Stimulated activated CD8-positive, alpha-beta memory T cell treated with anti-CD3 and anti-CD28 coated beads, Interleukin-2, amount 100 ng/mL, for 1 hour (primary cell): ENCODE measurements at places on chromosomes 12 and 14.

GRCh38 chr12:116528498-116528897 lies 30.7 kb upstream of the MAP1LC3B2 start:
- DNase-seq: no peak

DNA sequence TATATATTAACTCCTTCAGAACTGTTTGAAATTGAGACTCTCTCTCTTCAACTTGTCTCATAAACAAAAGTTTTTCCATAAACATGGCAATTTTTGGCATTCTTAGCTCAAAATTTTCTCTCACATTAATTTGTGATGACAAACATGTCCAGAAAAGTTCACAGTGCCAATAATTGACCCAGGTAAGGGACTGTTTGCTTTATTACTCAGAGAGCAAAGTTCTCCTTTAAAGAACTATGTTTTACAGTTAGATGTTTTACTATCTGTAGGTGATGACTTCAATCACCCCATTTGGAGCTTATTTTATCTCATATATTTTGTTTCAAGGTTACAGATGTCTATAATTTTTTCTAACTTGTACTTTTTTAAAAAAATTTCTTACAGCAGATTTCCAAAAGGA lies 855.6 kb downstream of the SLC16A7 start:
- DNase-seq: no peak

DNA sequence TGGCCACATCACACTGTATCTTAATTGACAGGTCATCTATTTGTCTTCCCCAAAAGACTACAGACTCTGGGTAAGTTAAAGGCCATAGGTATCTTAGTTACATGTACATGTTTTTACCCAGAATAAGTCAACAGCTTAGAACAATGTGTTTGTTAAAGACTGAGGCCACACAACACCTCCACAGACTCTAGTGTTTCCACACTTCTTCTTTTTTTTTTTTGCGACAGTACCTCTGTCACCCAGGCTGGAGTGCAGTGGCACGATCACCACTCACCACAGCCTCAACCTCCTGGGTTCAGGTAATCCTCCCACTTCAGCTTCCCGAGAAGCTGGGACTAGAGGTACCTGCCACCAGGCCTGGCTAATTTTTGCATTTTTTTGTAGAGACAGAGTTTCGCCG lies 1.3 kb downstream of the GPN3 start:
- no peak for DNase-seq

DNA sequence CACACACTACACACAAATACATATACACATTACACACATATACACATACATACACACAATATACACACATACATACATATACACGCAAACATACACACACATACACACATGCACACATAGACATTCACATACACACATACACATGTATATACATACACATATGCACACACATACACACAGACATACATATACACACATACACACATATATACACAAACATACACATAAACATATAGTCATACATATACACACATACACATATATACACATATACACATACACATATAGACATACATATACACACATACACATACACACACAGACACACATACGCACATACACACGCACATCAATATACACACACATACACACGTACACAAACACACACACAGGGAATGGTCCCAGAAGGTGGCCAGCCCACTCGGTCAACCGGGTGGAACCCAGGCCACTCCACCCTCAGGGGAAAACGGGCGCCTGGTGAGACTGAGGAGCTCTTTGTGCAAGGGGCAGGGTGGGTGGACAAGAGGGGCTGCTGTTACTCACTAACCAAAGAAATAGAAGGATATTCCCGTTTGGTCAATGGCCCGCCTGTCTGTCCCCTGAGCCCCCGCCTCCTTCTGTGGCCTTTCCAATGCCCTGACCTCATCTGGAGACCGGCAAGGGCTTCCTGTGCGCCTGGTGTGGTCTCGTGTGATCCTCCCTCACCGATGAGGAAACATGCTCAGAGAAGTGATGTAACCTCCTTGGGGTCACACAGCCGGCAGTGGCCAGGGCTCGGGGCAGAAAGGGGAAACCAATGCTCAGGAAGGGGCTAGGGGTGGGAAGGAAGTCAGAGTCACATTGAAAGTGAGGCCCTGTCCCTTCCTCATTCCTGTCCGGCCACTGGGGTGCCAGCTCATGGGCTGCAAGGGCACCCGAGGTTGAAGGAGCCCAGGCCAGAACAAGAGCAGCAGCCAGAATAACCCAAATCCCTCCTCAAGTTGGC lies 5.3 kb downstream of the TRPV4 start:
- no peak for DNase-seq

GRCh38 chr12:53602176-53602864 lies 23.9 kb downstream of the ATF7 start:
- no peak for DNase-seq

DNA sequence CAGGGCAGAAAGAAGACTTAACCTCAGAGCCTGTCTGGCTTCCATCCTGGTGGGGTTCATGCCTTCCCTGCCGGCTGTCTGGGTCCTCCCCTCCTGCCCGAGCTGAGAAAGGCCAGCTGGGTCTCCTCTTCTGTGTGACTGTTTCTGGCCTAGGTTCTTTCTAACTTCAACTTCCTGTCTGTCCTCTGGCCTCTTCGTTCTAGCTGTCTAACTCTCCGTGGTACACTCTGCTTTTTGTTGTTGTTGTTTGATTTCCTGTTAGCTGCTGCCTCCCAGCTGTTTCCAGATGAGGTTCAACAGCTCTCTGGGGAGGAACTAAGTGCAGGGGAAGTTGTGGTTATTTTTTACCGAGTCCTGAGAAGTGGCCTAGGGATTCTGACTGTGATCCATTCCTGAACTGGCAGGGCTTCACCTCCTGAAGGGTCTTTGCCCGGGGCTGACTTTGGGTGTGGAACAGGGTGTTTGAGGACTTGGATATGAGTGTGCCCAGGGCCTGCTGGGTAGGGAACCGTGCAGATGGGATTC lies 3.2 kb downstream of the MLXIP start:
- no peak for DNase-seq

DNA sequence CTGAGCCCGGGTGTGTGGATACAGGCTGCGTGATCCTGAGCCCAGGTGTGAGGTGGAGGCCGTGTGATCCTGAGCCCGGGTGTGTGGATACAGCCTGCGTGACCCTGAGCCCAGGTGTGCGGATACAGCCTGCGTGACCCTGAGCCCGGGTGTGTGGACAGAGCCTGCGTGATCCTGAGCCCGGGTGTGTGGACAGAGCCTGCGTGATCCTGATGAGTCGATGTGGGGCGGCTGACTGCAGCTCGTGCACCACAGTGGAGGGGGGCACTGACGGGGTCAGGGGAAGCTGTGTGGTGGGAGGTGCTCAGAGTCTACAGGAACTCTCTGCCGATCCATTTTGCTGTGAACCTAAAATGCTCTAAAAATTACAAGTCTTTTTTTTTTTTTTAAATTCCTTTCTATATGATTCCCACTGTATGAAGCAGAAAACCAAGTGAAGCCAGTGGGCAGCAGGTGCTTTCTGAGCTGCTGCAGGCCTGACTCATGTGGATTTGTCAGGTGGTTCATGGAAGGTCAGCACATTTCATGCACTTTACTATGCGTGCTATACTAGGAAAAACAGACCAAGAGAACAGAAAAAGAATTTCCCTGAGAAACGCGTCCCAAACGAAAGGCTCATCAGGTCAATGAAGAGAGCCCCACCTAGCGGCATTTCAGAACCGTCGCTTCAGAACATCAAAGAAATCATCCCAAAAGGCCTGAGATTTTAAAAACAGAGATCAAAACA lies 19.3 kb downstream of the BRF1 start:
- DNase-seq: no peak

GRCh38 chr12:95259368-95259767 lies 41.8 kb downstream of the VEZT start:
- no peak for DNase-seq

- DNase-seq: no peak
Observed at GRCh38 chr14:76053572-76054355, 68.2 kb downstream of the IFT43 start.

DNA sequence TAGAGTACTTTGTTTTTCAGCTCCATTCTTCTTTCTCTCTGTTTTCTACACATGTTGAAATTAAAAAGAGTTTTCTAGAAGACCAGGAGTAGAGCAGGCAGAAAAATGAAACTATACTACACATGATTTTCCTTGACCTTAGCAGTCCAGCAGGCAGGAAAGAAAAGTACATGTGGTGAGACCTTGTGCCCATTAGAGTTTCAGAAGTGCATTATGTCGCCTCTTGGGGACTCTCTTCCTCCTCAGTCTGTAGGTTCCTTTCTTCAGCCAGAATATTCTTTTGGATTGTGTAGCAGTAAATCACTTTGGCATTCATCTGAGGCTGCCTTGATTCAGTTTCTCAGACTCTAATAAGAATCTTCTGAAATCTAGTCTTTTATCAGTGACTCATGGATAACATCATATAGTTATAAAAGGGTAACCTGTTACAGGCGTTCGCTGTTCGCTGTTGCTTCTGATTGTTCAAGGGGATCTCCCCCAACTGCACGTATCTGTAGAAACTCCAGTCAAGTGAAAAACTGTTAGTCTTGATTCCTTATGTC lies 161.8 kb downstream of the ANO4 start:
- DNase-seq: no peak

- no peak for DNase-seq
Observed at GRCh38 chr14:36975834-36976233, 196.6 kb downstream of the SLC25A21 start.

DNA sequence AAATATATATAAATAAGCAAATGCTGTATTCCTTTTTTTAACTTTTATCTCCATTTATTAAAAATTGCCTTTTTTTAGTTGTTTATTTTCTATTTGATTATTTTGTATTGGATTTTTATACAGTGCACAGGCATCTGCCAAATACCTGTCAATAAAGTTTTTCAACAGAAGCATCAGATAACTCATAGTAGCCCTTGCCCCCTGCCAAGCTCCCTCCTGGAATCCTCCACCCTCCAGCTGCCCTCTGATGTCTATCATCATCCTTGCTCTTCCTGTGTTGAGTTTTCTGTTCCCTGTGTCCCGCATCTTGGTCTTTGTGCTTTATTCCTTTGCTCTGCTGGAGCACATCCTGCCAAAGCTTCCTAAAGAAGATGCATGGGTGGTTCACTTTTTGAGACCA lies 16.6 kb downstream of the GLRX5 start:
- no peak for DNase-seq

- DNase-seq: no peak
Observed at GRCh38 chr14:65810322-65810721, 397.8 kb downstream of the FUT8 start.

GRCh38 chr12:104846056-104846767 lies 111.9 kb downstream of the SLC41A2 start:
- DNase-seq: no peak

- no peak for DNase-seq
Observed at GRCh38 chr14:68793734-68794129, 865 bp upstream of the ZFP36L1 start.

DNA sequence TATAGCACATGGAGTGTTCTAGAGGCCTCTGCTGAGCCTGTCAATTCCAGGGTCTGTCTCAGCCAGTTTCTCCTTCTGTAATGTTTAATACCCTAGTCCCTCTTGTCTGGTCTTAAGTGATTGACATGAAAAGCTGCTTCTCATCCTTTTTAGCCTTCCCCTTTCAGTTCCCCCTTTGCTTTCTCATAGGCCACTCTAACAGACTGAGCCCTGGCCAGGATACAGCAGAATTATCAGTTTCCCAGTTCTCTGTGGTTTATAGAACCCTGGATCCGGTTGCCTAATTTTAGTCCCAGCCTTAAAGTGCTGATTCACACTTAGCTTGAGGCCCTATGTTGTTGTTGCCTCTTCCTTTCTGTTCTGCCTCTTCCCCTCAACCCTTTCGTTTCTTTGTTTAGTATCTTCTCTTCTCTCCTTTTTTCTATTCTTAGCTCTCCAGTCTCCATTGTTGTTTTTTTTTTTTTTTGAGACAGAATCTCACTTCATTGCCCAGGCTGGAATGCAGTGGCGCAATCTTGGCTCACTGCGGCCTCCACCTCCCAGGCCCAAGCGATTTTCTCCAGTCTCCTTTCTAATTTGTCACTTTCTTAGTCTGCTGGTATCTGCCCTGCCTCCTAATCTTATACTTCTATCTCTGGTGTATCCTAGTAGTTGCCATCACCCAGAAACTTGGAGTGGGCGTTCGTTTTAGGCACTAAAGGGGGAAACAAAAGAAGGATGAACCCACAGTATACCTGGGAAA lies 2.9 kb upstream of the BIN2 start:
- DNase-seq: no peak

GRCh38 chr12:61137677-61138414 lies 1122.4 kb upstream of the USP15 start:
- DNase-seq: no peak

DNA sequence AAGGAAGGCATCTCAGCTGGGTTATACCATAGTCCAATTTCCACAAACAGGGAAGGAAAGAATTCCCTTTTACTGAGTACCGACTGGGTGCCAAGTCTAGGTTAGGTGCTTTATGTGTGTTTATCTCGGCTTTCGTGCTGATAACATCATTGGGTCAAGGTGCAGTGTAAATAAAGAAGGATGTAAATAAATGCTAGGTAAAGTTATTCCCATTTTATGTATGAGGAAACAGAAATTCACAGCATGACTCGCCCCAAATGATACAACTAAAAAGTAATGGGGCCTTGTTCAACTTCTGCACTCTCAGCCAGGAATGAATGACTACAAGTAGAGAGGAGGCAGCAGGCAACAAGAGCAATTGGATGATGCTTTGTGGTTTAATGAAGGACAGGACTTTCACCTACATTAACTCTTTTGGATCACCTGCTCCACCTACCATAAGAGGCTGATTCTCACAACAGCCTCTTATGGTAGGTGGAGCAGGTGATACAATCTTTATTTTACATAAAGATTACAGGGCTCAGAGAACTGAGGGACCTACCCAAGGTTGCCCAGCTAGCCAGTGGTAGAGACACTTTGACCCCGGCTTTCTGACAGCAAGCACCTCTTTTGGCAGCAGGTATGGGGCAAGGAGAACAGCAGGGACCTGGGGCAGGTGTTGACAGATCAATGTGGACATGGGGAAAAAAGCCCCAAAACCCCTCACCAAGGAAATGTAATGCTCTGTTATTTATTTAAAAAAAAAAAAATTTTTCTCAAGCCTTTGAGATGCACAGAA lies 213.4 kb upstream of the NUDT4 start:
- DNase-seq: no peak

- DNase-seq: no peak
Observed at GRCh38 chr12:129840145-129840884, 63.5 kb downstream of the TMEM132D start.

GRCh38 chr12:127393896-127394295 lies 873.1 kb upstream of the TMEM132C start:
- DNase-seq: no peak

DNA sequence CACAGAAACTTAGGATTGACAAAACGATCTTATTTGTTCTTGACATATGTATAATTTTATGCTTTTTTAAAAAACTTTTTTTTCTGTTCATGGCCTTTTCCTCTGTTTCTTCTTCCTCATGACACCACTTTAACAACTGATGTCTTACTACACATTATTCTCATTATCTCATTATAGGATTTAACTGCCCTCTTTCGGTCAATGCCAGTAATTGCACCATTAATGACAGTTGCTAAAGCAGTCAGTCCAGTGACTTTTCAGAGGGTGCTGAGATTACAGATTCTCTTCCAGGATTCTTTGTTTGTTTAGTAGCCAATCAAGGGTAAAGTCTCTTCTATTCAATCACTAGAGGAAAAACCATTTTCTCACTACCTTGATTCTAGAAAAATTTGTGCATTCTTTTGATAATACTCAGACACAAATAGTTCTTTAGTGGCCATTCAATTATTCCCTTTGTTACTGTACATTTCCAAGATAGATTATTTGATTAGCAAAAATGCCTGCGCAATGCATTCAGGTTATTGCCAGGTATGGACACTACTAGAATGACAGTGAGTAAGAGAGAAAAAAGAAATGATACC lies 50.1 kb downstream of the KLRG1 start:
- no peak for DNase-seq
